ENCODE measurements at places on chromosomes 2 and 18.

DNA sequence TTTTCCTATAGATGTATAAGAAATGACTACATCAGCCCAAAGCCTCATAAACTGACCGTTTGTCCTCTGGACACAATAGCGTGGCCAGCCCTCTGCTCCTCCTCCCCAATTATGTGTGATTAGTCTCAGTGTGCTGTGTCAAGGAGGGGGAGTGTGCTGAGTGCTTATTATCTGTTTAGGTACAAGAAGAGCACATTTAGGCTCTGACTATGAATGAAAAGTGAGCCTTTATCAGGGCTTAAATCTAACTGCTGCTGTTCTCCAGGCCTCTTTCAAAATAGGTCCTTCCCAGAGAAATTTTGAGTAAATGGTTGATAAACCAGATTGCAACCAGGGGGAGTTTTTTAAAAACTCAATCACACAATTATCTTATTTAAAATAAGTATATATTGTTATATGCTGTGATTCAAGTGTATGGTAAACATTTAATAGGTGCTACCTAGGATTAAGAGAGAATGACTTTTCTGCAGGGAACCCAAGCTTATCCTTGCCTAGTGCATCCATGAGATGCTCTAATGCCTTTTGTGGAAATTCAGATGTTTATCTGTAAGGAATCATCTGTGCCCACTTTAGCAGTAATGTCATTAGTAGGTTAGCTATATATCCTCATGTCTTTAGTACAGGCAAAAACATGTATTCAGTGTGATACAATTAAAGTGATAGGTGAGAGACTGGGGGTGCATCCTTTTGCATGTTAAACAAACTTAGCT, 168.7 kb upstream of the SIX3 start:
- no peak for DNase-seq

DNA sequence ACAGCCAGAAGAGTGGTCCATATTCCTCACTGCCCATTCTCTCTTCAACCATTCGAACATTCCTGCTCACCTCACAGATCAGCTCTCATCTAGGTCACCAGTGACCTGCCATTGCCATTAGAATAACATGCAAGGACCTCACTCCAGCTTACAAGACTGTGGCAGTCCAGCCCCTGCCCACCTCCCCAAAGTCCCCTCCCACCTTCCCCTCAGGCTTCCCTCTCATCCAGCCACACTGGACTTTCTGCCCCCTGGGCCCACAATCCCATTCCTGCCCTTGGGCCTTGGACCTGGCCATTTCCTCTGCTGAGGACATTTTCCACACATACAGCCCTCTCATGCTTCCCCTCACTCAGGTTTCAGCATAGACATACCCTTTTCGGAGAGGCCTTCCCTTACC, 5.2 kb upstream of the TMEM177 start:
- DNase-seq: no peak

GRCh38 chr2:85707304-85707703, 13.1 kb downstream of the GNLY start:
- DNase-seq: peak; percentile 87

- DNase-seq: peak; percentile 66
These were observed 66.2 kb downstream of the ACVR2A start for GRCh38 chr2:147910990-147911473.

DNA sequence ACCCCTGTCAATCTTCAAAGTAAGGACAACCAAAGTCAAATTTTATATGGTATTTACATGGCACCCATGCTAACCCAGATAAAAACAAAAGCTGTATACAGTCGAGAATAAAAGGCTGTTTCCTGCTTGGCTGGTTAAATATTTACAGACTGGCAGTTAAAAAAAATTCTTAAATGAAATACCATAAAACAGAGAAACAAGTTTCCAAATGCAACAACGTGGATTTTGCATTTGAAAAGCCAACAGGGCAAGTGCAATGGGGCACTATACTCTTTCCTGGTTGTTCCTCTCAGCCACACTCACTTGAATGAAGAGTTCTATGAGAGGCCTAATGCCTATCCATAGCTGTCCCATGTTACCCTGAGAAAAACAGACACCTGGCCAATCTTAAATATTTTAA, 6.1 kb upstream of the NR4A2 start:
- no peak for DNase-seq

DNA sequence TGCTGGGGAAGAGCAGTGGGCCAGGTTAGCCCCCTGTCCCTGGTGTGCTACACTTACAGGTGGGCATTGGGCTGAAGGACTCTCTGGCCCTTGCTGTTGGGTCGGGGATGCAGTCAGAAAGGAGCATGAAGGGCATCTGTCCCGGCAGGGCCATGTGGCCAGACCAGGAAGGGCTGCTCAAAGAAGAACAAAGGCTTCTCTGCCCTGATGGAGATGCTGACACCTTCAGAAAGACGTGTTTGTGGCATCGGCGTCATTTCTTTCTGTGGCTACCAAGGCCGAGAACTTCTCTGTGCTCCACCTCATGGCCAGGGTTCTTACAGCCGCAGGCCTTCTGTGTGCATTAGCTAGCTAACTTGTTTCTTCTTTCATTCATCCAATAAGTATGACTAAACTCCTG, 239.1 kb downstream of the FAM210A start:
- no peak for DNase-seq

GRCh38 chr18:944440-944839, 39.8 kb downstream of the ADCYAP1 start:
- DNase-seq: no peak

GRCh38 chr18:49481317-49481716, 5.7 kb downstream of the C18orf32 start:
- DNase-seq: no peak

DNA sequence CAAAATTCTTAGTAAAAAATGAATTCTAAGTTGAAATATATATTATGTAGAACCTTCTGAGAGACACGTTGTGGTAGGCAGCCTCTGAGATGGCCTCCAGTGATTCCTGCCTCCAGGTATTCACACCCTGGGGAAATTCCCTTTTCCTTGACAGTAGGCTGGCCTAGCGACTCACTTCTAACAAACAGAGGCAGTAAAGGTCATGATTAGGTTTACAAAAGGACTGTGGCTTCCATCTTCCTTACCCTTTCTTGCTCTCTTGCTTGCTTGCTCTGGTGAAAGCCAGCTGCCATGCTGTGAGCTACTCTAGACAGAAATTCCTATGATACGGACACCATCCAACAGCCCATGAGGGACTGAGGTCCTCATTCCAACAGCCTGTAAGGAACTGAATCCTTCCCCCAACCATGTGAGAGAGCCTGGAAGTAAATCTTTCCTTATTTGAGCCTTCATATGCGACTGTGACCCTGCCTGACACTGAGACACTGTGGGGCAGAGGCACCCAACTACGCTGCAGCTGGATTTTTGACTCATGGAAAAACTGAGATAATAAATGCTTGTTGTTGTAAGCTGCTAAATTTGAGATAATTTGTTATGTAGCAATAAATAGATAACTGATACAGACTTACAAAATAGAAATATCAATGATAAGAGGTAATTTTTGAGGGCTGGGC, 32.7 kb upstream of the SERTAD2 start:
- no peak for DNase-seq

DNA sequence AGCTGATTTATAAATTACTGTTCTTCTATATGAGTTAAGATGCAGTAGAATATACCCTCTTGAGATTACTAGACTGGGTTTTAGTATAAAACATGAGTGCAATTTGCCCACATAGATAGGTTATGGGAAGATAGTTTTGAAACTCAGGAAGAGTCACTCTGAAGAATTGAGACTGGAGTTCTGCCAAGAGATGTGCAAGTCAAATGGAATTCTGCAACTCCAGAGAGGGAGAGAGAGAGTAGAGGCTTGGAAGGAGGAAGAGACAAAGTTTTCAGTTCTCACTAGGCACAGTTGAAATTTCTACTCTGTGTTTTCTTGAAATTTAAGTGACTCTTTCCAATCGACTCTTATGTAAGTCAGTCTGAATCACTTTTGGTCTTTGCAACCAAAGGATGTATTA, 878.8 kb downstream of the TSN start:
- peak; percentile 82 for DNase-seq

DNA sequence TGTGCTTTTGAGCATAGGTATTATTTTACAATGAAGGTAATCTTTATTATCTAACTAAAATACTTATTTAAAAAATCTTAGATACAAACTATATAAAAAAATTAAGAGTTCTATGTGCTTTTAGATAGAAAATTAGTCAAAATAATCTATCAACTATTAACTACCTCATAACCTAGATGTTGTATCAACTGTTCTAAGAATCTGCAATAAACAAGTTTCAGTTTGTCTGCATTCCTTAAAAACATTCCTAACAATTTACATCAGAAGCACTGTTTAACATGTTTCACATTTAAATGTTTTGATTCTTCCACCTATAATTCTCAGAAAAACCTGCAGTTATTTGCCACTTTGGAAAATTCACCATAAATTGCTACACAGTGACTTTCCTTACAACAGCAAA, 33.3 kb downstream of the NDUFS1 start:
- no peak for DNase-seq

GRCh38 chr2:33704406-33704855, 105.3 kb upstream of the FAM98A start:
- DNase-seq: no peak

DNA sequence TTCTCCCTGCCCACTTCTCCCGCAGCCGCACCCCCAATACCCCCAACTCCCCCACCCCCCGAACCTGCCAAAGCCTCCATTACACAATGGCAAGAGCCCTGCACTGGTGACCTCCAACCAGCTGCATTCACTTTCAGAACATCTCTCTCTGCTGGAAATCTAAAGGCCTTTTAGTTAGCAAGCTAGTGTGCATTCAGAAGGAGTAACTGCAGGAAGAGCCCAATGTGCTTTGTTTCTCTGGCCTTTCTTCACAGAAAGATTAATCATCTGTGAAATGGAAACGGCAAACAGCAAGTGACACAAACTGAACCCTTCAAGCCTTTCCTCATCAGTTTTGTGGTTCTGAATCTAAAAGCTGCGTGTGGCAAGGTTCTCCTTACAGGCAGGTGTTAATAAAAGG, 124.2 kb downstream of the OLA1 start:
- no peak for DNase-seq

DNA sequence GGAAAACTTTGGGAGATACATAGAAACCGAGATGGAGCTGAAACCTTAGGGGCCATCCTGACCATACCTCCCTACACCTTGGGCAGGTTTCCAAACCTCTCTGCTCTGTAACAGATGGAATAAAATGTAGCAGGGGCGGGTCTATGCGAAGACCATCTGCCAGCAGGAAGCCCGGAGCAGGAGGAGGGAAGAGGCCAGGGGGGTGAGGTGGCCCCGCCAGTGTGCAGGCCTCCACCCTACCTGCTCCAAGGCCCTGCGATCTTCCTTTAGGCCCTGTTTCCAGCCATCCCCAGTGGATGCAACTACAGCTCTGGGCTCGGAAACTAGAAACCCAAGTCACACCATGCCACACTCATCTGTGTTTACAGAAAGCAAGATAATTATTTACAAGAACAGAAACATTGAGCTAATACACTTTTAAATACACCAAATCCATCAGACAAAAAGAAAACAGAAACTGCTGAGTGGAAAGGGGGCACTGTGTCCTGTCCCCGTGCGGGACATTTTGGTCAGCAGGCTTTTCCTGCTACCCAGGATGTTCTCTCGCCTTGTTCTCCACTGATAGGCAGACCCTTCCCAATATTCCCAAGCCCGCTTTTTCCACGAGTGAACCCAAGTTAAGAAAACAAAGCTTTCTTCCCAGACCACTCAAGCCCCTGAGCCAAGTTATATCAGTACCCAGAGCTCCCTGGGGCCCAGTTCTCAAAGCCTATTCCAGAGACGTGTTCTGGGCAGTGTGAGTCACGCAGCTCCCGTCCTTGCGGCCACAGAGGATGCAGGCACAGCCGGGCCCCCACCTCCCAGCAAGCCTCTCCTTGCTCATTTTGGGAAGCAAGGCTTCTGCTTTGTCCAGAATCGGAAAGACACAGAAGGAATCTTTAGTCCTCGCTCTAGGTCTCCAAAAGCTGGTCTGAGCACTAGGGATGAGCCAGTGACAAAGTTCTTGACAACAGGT, 17.3 kb downstream of the CIB4 start:
- no peak for DNase-seq

- peak; percentile 26 for DNase-seq
These were observed 27.4 kb upstream of the CHAC2 start for GRCh38 chr2:53740170-53740569.

- peak; percentile 5 for DNase-seq
These were observed 426.9 kb downstream of the CDH2 start for GRCh38 chr18:27750014-27750413.

- no peak for DNase-seq
These were observed 51.8 kb downstream of the AKAIN1 start for GRCh38 chr18:5145168-5145825.

DNA sequence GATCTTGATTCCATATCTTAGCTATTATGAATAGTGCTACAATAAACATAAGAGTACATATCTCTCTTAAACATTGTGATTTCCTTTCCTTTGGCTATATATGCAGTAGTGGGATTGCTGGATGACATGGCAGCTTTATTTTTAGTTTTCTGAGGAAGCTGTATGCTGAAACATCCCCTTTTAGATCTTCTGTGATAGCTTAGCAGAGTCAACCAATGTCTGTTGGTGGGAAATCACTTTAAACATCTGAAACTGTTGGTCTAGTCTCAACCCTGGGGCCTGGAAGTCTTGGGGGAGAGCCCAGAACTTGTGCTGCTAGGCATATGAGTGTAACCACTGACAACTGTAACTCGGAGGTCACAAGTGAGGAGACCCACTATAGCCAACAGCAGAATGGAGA, 378.6 kb upstream of the SLC14A2 start:
- no peak for DNase-seq

GRCh38 chr2:143482771-143483170, 353.6 kb downstream of the ARHGAP15 start:
- no peak for DNase-seq

- DNase-seq: no peak
These were observed 492 bp downstream of the KIF5C start for GRCh38 chr2:148875387-148876051.

DNA sequence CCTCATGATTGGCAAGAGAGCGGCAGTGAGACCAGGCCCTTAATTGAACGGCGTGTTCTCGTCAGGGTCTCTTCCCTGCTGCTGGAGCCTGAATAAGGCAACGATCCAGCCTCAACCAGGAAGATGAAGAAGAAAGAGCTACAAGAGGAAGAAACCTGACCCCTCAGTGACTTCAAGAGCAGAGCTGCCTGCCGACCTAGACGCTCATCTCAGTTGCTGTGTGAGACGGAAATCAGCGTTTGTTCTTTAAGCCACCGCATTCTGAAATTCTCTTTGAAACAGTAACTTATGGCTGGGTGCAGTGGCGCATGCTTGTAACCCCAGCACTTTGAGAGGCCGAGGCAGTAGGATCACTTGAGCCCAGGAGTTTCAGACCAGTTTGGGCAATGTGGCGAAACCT, 29.6 kb upstream of the KCNG3 start:
- DNase-seq: no peak

DNA sequence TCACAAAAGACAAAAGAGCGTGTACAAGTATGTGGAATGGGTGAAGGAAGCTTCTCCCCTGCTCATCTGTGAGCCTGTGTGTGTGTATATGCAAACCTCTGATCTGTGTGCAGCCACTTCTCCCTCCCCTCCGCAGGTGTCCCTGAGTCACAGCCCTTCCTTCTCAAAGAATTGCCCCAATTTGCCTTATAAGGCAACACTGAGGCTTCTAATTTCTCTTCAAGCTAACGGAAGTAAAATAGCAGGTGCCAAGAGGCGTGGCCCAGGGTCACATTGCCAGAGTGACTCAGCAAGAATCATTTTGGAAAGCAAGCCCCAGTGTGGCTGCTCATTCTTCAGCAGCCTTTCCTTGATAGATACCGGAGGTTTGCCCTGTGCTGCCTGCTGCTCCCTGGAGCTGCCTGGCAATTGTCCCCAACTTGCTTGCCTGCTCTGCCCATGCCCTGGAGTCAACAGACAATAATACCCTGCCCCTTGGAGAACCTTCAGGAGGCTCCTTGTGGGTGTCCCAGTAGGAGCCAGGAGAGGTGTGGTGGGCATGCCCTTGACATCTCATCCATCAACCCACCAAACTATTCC, 37.3 kb upstream of the BMP10 start:
- peak; percentile 30 for DNase-seq
